ENCODE measurements at places on chromosomes 1 and 21.

DNA sequence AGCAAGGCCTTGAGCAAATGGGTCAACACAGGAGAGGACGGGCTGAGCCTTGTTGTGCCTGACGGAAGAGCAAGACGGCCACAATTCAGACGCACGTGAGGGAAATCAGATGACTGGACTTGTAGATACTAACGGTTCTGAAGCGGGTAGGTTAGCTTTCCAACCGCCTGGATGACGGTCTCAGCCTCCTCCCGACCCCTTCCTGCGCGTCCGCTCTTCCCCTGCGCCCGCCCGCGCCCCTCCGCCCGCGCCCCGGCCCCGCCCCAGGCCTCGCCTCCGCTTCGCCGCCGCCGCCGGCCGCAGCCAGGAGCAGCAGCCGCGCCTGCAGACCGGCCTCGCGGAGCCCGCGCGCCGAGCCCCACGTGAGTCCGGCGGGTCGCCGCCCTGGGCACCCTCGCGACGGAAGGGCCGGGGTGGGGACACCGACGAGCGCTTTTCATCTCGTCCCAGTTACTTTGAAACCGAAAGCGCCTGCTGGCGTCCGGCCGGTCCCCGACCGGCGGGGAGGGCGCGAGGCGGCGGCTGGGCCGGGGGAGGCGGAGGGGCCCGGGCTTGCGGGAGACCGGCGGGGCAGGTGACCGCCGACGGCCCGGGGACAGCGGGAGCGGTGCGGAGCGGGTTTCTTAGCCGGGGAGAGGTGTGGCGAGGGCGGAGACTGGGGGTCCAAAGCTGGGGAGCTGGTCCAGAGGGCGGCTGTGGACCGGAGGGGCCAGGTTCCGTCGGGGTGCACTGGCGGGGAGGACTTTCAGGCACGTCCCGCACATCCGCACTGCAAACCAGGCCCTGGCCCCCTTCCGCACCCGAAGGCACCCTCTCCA is at the start of gene TRAF5:
Gene TRAF5, plus strand, starts transcription at position 306 of the 818 bp plus-strand sequence. CDS start 26,407 bp downstream, outside the sequence.
- peak; percentile 79 for DNase-seq

DNA sequence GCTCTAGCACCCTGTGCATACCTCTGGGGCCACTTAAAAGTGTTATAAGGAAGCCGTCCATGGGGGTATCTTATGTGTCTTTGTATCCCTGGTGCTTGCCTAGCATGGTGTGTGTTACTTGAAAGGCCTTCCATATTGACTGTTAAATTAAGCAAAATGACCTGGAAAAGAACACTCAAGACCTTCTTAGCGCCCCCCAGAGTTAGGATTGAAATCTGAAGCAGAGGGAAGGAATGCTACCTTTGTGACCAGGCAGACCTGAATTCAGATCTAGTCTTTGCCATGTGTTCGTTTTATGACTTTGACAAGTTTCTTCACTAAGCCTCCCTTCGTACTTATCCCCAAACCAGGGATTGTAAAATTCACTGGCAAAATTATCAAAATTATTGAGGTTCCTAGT is 59.9 kb downstream of the SLC22A15 start:
- DNase-seq, result no peak

DNA sequence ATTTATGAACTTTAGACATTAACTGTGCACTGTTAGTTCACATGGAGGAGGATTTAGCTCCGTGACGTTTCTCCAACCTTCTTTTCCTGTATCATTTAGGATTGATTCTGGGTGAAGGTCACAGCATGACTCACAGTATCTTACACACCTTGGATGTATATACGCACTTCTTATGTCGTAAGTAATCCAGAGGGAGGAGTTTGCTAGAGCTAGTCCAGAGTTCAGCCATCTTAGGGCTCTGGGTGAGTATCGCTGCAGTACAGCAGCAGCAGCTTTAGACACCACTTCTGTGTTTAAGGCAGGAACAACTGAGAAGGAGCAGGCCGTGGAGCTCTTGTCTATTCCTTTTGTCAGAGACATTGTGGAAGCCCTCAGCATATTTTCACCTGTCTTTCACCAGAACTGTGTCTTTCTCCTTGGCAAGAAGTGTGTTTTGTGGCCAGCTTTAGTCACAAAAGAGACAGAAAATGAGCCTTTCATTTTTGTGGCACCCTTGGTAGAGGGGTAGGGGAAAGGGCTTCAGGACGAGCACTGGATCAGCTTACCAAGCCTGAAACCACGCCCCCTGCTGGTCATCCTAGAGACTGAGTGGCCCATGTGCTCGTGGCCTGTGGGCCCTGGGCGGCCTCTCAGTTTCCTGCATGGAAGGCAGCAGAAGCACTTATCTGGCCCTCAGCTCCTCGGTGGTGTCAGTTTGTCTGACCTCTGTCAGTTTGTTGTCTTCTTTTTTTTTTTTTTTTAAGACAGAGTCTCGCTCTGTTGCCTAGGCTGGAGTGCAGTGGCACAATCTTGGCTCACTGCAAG is 64.0 kb downstream of the ADARB1 start:
- DNase-seq, result peak; percentile 75

- DNase-seq, result no peak
These were observed 29.5 kb upstream of the CR2 start for GRCh38 chr1:207424570-207425131.

DNA sequence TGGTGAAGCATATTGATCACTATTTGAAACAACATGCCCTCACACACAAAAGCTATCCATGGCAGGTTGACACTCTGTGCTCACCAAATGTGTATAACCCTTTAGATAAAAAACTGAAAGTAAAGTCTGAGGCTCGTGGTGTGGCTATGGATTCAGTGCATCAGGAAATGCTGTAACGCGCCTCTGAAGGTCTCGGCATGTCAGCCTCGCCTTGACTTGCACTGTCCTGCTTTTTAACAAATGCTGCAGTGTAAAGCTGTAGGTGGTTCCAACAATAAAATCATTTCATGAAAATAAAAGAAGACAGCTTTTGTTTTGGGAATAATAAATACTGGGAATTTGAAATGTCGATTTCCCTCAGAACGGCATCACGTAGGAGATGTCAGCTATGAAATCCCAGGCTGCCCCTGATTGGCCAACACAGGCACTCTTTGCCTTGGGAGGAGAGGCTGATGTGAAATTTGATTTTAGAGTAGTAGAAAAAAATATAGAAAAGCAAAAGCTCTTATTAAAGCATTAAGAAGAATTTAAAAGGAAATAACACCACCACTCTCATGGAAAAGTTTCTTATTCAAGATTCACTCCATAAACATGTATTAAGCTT is 168.2 kb downstream of the DSCAM start:
- DNase-seq, result no peak

DNA sequence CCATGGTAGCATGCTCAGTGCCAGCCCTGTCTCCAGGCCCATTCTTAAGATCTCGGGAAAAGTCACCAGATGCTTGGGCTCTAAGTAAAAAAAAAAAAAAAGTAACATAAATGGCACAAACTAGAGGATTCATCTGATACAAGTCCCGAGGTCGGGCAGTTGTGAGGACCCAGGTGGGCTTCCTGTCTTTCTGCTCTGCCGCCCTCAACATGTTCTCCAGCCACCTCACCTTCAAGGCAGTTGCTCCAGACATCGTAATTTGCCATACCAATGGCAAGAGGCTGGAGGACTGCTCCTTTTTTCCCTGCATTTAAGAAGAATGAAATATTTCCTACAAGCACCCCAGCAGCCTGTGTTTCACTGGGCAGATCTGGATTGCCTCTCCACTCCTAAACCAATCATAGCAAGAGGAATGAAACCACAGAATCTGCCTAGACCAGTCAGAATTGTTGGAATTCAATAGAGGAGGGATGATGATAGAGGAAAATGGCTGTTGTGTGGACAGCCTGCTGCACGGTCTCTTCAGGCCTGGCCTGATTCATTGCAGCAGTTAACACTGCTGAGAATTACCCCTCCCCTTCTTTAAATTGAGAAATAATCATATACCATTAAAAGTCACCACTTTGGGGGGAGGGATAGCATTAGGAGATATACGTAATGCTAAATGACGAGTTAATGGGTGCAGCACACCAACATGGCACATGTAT is 5.4 kb downstream of the HMGN2 start:
- no peak for DNase-seq

DNA sequence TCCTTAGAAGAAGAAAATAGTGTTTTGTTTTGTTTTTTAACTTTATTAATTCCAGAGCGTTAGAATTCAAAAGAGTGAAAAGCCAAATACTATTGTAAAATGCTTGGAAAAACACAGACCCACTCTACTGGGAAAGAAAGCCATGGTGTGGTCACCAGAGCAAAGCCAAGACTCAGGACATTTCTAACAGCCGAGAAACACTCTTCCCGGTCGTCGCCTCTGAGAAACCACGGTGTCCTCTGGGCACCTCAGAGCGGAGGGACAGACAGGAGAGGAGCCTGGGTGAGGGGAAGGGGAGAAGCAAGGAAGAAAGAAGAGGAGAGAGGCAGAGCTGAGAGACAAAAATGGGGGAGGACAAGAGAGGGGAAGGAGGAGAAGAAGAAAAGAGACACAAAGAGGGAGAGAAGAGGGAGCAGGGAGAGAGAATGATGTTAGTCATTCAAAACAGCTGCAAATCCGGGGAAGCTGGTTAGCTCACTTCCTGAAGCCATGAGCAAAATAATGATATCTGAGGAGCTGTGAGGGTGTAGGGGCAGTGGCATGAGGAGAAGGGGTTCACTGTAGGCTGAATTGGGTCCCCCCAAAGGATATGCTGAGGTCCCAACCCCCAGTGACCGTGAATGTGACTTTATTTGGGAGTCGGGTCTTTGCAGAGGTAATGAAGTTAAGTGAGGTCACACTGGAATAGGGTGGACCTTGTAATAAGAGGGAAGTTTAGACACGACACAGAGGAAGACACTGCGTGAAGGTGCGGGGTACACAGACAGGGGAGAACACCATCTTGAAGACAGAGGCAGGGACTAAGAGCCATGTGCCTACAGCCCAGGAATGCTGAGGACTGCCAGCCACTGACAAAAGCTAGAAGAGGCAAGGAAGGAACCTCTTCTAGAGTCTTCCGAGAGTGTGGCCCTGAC is 58.2 kb upstream of the DMRTB1 start:
- DNase-seq, result no peak

GRCh38 chr1:152884966-152885624 is 7.0 kb downstream of the SMCP start:
- no peak for DNase-seq

DNA sequence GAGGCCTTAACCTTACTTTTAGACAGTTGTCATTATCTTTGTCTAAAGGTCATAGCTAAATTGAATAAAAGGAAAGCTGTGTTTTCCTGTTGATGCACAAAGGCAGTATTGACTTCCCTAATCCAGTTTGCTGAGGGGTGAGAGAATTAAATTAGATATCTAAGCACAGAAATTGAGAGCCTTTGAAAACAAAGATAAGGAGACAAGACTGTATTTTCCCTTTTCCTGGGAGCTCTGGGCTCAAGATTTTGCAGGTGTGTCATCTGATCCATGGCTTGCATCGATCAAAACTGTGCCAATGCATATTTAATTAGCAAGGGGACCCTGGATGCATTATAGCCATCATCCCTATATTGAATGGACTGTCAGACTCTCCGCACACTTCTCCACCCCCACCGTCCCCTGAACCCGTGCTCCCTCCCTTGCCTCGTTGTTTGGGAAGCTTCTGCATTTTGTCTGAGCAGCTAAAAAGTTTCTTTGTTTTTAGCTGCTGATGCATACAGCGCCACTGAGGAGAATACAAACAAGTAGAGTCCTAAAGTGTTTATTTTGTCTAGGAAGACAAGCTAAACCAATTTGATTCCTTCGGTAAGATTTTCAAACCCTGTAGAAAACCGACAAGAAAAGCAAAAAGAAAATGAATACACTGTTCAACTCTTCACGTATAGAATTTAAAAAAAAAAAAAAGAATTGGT is 186.3 kb downstream of the NFIA start:
- DNase-seq, result no peak

GRCh38 chr1:108591466-108591865 is 31.6 kb downstream of the EEIG2 start:
- DNase-seq, result no peak

DNA sequence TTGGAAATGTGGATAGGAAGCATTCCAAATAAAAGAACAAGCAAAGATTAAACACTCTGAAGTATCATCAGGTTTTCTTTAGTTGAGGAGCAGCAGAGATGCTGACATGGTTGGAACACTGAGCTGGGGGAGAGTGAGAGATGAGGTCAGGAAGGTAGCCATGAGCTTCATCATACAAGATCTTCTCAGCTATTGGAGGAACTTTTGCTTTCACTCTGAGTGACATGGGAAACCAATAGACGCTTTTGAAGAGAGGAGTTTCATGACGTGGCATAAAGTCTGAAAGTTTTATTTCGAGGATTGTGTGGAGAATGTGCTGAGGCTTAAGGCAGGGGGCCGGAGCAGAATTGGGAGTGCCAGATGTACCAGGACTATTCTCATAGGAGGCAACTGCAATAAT is 616.2 kb upstream of the CAMK1G start:
- DNase-seq, result no peak

DNA sequence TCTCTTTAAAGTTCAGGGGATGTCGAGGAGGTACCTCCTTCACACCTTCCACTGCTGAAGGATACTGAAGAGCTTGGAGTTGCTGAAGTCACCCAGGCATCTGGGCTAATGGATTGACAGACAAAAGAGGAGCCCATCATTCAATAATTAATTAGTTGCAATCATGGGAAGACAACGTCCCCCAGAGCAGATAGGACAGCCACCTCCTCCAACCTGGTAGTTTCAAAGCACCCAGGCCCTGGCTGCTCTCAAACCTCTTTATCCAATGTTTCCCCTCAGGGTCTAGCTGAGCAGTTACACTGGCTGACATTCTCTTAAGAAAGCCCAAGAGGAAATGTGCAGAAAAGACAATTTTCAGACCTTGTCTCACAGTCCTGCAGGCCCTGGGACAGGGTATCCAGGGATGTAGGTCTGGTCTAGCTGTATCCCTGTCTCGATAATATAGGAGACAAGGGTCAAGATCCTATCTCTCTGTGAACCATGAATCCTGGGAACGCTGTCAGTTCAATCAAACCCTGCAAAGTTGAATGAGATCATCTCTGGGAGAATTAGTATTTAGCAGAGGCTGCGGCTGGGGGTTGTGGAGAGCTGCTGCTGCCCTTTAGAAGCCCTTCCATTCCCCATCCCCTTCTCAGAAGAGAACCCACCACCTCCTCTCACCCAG is 1.1 kb downstream of the TSPAN2 start:
- no peak for DNase-seq

GRCh38 chr1:152110860-152111514 is 4.3 kb downstream of the TCHH start:
- DNase-seq, result peak; percentile 16

DNA sequence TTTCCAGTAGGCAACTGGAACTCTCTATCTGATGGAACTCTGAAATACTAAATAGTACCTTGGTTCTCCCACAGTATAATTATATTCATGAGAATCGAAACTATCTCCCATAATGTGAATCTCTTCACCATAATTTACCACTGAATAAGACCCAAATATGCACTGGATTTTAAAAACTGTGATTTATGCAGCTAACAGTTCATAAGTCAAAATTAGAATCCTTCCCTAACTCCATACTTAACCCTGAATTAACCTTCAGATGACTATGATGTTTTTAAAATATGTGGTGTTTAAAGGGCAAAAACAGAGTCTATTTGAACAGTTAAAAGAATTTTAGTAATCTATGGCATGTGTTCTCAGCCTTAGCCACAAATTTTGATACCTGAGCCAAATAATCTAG is 22.9 kb upstream of the SLC44A3 start:
- DNase-seq, result no peak

- no peak for DNase-seq
These were observed at the start of gene FASLG for GRCh38 chr1:172658871-172659453. TSS of gene FASLG (plus strand) at chr1:172659103. CDS start at chr1:172659202, 99 bp downstream.

GRCh38 chr1:80448081-80448480 is 1352.7 kb upstream of the ADGRL2 start:
- DNase-seq, result no peak

Data from GM13977 (cell line).